Activated CD8-positive, alpha-beta memory T cell treated with anti-CD3 and anti-CD28 coated beads for 4 hours (primary cell): ENCODE measurements at places on chromosomes 2 and 18.

GRCh38 chr2:113281910-113282746 is 3.4 kb upstream of the PAX8 start:
- DNase-seq: no peak

DNA sequence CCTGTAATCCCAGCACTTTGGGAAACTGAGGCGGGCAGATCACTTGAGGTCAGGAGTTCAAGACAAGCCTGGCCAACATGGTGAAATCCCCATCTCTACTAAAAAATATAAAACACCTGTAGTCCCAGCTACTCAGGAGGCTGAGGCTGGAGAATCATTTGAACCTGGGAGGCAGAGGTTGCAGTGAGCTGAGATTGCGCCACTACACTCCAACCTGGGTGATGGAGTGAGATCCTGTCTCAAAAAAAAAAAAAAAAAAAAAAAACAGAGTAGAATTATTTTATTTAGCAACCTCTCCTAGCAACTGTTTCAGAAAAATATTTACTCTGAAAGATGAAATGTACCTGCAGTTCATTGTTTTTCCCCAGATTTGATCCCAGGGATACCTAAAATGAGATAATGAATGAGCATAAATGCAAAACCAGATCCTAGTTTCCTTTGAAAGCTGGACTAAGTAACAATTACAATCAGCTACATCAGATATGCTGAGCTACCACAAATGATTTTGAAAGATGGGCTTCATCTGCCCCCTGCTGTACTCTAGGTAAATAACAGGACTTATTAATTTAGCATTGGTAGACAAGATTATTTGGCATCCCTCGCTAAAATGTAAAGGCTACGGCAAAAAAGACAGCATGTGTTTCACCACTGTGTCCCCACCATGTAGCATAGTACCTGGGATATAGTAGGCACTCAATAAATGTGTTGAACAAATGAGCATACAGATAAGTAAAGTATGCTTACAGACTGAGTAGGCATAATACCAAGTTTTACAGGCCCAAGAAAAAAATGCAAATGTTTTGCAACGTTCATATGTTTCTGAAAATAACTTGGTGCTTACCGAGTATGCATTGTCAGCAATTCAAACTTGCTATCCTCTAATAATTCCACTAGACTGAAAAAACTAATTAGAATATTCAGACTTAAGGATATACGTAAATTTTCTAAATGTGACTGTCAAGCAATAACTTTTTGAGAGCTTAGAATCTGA is 102.5 kb downstream of the ATL2 start:
- DNase-seq: no peak

- DNase-seq: no peak
Measured at GRCh38 chr2:127551221-127551930, 15.9 kb downstream of the MYO7B start.

DNA sequence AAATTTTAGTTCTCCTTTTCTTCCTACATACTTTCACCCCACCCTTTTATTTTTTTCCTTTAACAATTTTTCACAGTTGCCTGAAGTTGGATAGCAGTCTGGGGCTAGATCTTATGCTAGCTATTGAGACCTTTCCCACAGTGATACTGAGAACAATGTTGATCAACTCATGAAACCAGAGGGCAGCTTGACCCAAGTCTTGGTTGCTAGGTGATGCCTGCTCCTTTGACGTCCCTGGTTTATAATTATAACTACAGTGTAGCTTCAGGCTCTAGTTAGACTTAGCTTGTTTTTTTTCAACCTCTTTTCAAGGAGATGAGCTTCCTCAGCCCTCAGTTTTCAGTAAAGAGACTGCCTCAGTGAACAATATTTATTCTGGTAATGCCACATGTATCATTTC is 648.5 kb downstream of the IRS1 start:
- no peak for DNase-seq

DNA sequence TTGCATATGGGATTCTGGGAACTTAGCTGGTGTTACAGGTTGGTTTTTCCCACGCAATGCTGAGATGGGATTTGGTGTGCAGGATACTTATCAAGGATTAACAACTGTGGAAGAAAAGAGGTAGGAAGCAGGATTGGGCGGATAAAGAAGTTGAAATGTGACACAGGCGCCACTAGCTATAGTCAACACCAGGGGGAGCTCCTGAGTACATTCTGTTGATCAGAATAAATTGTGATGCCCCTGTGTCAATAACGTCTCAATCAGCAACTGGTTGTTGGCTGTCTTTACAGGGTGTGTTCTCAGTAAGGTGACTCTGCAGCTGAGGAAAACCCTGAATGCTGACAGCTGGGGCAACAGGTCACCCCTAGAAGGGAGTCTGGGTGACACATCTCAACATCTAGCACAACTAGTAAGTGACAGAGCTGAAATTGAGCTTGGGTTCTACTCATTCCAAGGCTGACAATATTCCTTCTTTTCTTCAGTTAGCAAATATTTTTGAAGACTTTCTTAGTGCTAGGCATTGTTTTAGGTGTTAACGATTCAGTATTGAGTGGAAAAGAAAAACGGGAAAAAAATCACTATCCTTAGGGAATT is 143.0 kb downstream of the ARL6IP6 start:
- no peak for DNase-seq

DNA sequence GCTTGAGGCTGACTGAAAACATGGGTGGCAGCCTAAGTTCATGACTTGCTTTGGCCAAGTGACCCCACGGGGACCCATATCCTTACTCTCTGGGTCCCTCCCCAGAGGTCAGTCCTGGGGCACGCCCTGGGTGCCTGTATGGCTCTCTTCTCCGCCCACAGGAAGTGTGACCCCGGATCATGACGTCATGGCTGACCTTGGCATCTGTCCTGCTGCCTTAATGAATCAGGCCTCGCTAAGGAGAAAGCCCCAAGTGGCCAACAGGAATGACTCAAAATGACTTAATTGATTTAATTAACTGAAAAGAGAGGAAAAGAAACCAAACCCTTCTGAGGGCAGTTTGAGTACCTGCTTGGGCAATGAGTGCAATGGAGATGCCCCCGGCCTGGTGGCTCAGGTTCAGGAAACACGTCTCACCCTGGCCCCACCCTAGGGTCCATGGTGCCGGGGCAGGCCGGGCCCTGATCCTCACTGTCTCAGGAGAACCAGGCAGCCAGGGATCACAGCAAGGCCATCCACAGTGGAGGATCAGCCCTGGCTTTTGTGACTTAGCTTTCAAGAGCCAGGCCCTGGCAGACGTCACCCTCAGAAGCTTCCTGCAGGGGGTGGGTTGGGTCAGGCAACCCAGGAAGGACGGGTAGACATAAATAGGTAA is 112.0 kb downstream of the CYP26B1 start:
- DNase-seq: no peak

- no peak for DNase-seq
Measured at GRCh38 chr2:85681372-85681763, 12.8 kb upstream of the GNLY start.

GRCh38 chr2:231321021-231321420 is 74.5 kb upstream of the B3GNT7 start:
- DNase-seq: no peak

- DNase-seq: no peak
Measured at GRCh38 chr2:70354264-70354949, 52.5 kb upstream of the FAM136A start.

- DNase-seq: no peak
Measured at GRCh38 chr18:11541179-11541578, 68.2 kb upstream of the SLC35G4 start.

DNA sequence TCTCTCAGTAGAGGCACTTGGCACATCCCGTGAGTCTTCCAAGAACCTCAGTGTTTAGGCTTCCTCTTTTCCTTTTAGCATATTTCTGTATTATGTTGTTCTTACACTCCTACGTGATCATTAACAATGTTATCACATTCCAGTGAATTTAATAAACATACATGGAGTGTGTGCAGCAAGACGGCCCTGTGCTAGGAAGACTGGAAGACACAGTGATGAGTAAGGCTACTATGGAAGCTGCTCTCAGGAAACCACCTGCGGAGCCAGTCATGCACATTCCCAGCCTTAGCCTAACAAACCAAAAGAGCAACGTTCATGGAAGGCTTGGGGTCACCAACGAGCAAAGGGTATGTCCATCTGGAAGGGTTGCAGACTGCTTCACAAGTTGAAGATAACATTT is 103.4 kb downstream of the ETAA1 start:
- DNase-seq: no peak

- DNase-seq: no peak
Measured at GRCh38 chr18:75809926-75810255, 382.4 kb upstream of the SMIM21 start.

DNA sequence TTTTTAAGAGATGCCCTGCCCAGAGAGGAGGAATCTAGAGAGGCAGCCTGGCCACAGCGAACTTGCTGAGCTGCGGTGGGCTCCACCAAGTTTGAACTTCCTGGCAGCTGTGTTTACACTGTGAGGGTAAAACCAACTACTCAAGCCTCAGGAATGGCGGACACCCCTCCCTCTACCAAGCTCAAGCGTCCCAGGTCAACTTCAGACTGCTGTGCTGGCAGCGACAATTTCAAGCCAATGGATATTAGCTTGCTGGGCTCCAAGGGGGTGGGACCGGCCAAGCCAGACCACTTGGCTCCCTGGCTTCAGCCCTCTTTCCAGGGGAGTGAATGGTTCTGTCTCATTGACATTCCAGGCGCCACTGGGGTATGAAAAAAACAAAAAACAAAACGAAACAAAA is 289.4 kb downstream of the KCNS3 start:
- DNase-seq: no peak

- DNase-seq: no peak
Measured at GRCh38 chr2:76567478-76567877, 856.8 kb upstream of the GCFC2 start.

GRCh38 chr18:23617412-23618014 is 31.2 kb upstream of the NPC1 start:
- no peak for DNase-seq

DNA sequence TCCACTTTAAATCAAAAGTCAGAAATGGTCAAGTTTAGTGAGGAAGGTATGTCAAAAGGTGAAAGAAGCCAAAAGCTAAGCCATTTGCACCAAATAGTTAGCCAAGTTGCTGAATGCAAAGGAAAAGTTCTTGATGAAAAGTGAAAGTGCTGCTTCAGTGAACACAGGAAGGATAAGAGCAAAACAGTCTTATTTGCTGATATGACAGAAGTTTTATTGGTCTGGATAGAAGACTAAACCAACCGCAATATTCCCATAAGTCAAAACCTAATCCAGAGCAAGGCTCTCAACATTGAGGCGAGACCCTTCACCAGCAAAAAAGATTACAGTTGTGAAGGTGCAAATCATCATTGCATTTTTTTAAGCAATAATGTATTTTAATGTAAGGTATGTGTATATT is 496.5 kb upstream of the LRATD1 start:
- DNase-seq: no peak

- DNase-seq: no peak
Measured at GRCh38 chr2:188902901-188903491, 71.2 kb upstream of the COL3A1 start.

GRCh38 chr2:58756336-58756735 is 515.2 kb upstream of the FANCL start:
- DNase-seq: no peak

GRCh38 chr2:239382384-239382880 is 18.4 kb downstream of the HDAC4 start:
- DNase-seq: no peak

GRCh38 chr2:138490673-138491494 is 10.7 kb upstream of the SPOPL start:
- DNase-seq: no peak

GRCh38 chr2:121338281-121338680 is 53.3 kb upstream of the TFCP2L1 start:
- DNase-seq: no peak

DNA sequence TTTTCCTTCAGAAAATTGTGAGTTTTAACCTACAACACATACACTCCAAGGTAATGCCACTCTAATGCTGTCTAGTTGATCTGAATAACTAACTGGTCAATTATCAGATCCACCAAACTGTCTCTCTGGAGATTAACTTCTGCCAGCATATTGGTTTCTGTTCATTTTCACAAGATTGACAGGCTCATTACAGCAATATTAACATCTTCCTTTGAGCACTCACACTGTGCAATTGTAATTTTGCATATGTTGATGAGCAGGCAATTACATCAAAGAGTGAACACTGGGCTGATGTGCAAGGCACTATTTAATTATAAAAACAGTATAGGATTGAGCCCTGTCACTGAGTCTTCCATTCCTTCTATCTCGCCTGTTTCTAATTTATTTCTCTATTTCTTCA is 197.3 kb downstream of the SLC8A1 start:
- no peak for DNase-seq

GRCh38 chr2:118806797-118807667 is 40.4 kb downstream of the EN1 start:
- no peak for DNase-seq

- no peak for DNase-seq
Measured at GRCh38 chr2:102368461-102369109, 13.0 kb downstream of the IL18R1 start.

GRCh38 chr2:136080114-136080513 is 37.8 kb downstream of the CXCR4 start:
- no peak for DNase-seq

GRCh38 chr2:31785876-31786275 is 205.1 kb upstream of the SRD5A2 start:
- DNase-seq: no peak

DNA sequence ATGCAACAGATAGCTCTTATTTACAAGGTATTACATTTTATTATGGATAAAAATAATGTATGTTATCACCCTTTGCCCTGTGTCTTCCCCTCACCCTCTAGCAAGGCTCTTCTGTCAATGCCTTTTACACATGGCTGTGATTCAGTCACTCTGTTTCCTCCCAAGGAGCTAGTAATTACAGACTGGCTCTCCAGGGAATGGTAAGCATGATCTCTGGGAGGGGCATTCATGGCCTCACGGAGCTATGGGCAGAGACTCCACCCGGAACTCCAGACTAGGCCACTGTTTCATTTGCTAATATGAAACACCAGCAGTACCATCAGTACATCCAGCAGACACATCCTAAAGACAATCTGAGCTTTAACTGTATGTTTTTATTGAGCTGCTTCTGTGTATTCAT is 410.9 kb upstream of the CYRIA start:
- no peak for DNase-seq

DNA sequence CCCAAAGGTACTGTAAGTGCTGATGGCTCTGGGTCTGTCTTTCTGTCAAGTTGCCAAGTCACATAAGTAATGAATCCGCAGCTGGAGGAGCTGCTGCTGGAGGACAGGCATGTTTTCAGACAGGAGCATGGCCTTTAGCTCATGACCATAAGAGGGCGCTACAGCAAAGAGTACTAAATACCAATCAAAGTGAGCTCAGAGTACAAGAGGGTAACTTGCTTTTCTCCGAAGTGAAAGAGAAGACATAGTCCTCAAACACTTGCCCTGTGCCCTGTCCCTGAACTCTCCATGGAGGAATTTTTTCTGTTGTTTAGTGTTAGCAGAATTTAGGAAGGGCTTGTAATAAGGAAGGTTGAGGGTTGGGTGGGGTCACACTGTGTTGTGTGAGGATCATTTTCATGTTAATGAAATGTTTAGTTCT is 58.0 kb upstream of the EML6 start:
- DNase-seq: no peak

GRCh38 chr2:222424276-222424728 is at the start of gene SGPP2:
Gene SGPP2, plus strand, starts transcription at chr2:222424543. Its CDS starts 60 bp downstream, at chr2:222424603.
- no peak for DNase-seq
